Activated CD4-positive, alpha-beta memory T cell treated with anti-CD3 and anti-CD28 coated beads for 36 hours (primary cell): ENCODE measurements at places on chromosomes 4 and X. TPM values are rescaled to one million over a fixed set of nuclear protein-coding genes. Genes with fewer than 3 reads are reported as not detected.
A peak's percentile ranks its signal among the peaks of the same experiment; 100 is the strongest.

- DNase-seq = peak; percentile 20
- H3K36me3 ChIP-seq = no peaks in the 10 kb centered on the region
- no peak overlapping the region for H3K4me3 ChIP-seq
- peaks cover 7% of the 10 kb centered on the region for H3K4me1 ChIP-seq
- no peak overlapping the region for H3K27ac ChIP-seq
Measured at GRCh38 chr4:121873604-121874003, 3.3 kb upstream of the BBS7 start.

DNA sequence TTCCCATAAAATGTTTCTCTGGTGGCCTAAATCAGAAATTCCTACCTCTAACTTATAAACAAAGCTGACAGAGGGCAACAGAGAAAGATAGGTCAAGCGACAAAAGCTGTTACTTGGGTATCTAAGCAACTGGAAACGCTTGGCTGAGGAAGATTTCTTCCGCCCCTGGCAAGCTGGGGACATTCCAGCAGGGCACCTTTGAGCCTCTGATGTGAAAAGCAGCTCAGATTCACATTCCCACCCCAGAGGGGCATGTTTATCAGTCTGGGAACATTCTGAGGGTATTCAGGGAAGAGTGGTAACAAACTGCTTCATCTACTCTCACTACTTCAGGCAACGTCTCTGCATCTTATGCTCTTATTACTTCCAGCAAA, 3.5 kb upstream of the CDS1 start:
- no peak overlapping the region for H3K4me3 ChIP-seq
- peaks cover 16% of the 10 kb centered on the region for H3K4me1 ChIP-seq
- H3K27me3 ChIP-seq = peaks cover 25% of the 10 kb centered on the region
- no peaks in the 10 kb centered on the region for H3K36me3 ChIP-seq
- no peak for DNase-seq

DNA sequence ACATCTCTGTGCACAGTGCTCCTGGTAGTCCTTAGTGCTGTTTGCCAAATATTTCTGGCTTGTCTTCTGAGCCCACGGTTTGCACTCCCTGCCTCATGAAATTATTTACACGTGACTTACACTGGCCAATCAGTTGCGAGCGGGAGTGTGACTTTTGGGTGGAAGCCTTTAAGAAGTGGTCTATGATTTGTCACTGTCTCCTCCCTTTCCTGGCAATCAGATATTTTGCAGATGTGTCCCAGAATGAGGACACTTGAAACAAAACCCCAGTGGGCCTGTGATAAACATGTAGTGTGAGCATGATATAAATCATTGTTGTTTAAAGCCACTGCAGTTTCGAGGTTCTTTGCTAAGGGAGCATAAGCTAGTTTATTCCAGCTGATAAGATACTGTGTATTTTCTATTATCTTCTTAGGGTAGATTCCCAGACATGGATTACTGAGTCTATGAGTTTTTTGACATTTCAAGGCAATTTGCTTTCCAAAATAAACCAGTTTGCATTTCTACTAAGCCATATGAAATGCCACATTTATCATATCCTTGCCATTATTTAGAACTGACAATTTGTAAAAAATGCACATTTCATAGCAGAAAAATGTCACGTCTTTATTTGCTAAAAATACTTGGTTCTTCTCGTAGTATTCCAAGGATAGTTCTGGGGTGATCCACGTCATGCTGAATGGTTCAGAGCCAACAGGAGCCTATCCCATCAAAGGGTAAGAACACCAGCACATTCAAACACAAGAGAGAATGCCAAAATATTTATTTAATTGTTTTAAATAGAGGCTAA, 12.0 kb downstream of the BST1 start:
- peaks cover 3% of the 10 kb centered on the region for H3K4me1 ChIP-seq
- no peaks in the 10 kb centered on the region for H3K36me3 ChIP-seq
- H3K27me3 ChIP-seq = no peaks in the 10 kb centered on the region
- DNase-seq = no peak
- no peak overlapping the region for H3K4me3 ChIP-seq

DNA sequence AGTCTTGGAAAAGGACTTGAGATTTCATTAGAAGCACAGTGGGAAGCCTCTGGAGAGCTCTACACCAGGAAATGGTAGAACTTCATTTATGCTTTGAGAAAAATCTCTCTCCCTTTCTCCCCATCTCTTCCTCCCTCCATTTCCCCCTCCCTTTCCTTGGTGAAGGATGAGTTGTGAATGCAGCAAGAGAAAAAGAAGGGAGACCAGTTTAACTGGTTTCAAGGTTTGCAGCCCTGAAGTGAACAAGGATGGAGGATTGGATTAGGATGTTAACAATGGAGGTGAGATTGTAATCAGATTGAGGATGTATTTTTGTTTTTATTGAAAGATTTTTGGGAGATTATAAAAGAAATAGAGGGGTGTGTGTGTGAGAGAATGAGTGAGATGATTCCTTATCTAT, 99.5 kb downstream of the ANK2 start:
- no peaks in the 10 kb centered on the region for H3K4me1 ChIP-seq
- H3K4me3 ChIP-seq = no peak overlapping the region
- H3K36me3 ChIP-seq = no peaks in the 10 kb centered on the region
- no peak overlapping the region for H3K27ac ChIP-seq

DNA sequence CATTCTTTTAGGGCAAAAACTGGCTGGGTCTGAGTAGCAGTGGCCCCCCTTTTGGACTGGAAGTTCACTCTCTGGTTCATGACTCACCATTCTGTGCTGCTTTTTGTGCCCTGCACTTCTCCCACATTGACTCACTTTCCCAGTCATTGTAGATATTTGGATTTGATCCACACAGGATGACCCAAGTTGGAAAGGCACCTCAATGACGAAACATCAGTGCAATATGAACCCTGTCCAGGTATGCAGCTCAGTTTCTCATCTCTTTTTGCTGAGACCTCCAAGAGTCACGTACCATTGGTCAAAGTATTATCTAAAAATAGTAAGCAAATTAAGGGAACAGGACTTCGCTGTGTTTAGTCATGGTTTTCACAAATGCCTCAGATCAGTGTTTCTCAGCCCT, 92.7 kb downstream of the CBLL2 start:
- no peak overlapping the region for H3K27ac ChIP-seq
- no peaks in the 10 kb centered on the region for H3K27me3 ChIP-seq
- DNase-seq = no peak
- H3K4me3 ChIP-seq = no peak overlapping the region

DNA sequence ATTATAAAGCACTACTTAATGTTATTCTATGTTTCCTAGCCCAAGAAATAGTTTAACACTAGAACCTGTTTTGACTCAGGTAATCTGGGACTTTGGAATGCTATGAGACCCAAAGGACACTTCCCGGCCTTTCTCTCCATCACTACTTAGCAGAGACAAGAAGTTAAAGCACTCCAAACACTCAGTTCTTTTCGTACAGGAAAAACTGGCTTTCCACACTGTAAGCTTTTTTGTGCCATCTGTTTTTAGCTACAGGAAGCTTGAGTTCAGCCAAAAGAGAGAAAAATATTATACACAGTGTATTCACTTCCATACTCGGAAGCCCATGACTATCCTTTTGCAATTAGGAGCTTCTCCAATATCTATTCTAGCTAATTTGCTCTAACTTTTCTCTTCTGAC, 7.9 kb upstream of the FGF13 start:
- no peak overlapping the region for H3K27ac ChIP-seq
- peaks cover 3% of the 10 kb centered on the region for H3K27me3 ChIP-seq
- H3K4me1 ChIP-seq = no peaks in the 10 kb centered on the region
- H3K36me3 ChIP-seq = no peaks in the 10 kb centered on the region

- no peaks in the 10 kb centered on the region for H3K27me3 ChIP-seq
- H3K36me3 ChIP-seq = peaks cover 4% of the 10 kb centered on the region
- DNase-seq = no peak
- no peak overlapping the region for H3K27ac ChIP-seq
- peaks cover 36% of the 10 kb centered on the region for H3K4me1 ChIP-seq
- no peak overlapping the region for H3K4me3 ChIP-seq
Measured at GRCh38 chr4:48429709-48430474, 53.3 kb upstream of the SLC10A4 start.

ZAR1 gene
- total RNA-seq = not detected

LGI2 gene
- not detected for total RNA-seq

MSANTD1 gene
- total RNA-seq = 0.39 TPM

FAM241A gene
- 3.1 TPM for total RNA-seq
